OCI-LY7 (cell line): ENCODE measurements at places on chromosomes 6 and 20. TPM values are rescaled to one million over a fixed set of nuclear protein-coding genes. Genes with fewer than 3 reads are reported as not detected.

Gene GHRH
- total RNA-seq = not detected in 2 replicates

Gene ITPR3
- 83.5 and 88.6 TPM in 2 replicates for total RNA-seq

Gene ARMC2
- 8.4 and 8.9 TPM in 2 replicates for total RNA-seq

Gene WFDC5
- total RNA-seq = not detected in 2 replicates

Gene SMLR1
- total RNA-seq = not detected in 2 replicates

Gene CD24
- 198 and 224 TPM in 2 replicates for total RNA-seq
